T-helper 2 cell treated with Interferon-gamma antibody and Interleukin-4, amounts not matched to agents 5 μg/mL and 100 μg/mL, for 36 hours (primary cell): ENCODE measurements at places on chromosomes 3 and 15.

GRCh38 chr15:57582090-57582489, 9.6 kb upstream of the MYZAP start:
- no peak for DNase-seq

DNA sequence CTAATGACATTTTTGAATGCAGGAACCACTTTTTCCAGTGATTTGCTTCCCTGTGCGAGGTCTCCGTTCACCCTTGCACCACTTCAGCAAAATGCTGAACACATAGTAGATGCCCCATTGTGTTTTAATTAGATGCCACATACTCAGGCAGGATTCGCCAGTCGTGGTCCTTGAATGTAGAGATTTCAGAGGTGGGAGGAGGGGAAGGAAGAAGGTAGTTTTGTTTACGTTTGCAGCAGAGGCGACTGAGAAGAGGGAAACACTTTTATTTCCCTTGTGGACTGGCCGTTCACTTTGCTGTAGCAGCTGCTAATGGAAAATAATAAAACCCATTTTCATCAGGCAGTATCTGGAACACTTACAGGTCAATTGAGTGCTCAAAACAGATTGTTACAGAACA, 262.8 kb upstream of the TBL1XR1 start:
- DNase-seq, result no peak

GRCh38 chr3:164326714-164327113, 751.6 kb downstream of the SI start:
- DNase-seq, result no peak

GRCh38 chr15:57442335-57442734, 66.0 kb downstream of the CGNL1 start:
- DNase-seq, result no peak

DNA sequence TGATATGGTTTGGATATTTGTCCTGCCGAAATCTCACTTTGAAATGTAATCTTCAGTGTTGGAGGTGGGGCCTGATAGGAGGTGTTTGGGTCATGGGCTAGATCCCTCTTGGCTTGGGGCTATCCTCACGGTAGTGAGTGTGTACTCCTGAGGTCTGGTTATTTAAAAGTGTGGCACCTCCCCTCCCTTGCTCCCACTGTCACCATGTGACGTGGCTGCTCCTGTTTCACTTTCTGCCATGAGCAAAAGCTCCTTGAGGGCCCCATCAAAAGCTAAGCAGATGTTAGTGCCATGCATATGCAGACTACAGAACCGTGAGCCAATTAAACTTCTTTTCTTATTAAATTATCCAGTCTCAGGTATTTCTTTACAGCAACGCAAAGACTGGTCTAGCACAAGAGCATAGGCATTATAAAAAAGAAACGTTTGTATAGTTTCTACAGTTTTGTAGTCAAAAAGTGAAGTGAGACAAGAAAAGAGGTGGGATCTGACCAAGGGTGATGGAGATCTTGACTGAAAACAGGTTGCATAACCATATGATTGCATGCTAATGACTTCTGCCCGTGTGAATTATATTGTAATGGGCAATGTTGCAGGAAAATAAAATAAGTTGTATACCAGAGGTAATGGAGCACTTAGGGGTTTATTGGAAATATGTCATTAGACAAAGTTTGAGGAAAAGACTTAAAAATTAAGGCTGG, 28.5 kb upstream of the CLASP2 start:
- no peak for DNase-seq

DNA sequence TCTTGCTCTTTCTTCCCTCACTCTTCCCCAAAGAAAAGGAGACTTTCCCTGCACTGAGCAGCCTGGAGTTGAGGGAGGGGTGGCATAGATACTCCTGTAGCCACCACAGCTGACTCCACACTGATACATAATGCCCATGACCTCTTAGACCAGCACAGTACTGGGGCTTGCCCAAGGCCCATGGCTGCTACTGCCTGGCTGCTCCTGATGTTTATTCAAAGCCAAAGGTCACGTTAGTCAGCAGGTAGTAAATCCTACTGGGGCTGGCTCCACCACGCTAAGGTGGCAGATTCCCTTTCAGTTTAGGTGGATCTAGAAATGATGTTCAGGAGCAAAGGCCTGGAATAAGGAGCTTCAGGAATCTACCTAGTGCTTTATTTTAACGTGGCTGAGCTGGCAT, 212.7 kb downstream of the C3orf38 start:
- DNase-seq, result no peak

DNA sequence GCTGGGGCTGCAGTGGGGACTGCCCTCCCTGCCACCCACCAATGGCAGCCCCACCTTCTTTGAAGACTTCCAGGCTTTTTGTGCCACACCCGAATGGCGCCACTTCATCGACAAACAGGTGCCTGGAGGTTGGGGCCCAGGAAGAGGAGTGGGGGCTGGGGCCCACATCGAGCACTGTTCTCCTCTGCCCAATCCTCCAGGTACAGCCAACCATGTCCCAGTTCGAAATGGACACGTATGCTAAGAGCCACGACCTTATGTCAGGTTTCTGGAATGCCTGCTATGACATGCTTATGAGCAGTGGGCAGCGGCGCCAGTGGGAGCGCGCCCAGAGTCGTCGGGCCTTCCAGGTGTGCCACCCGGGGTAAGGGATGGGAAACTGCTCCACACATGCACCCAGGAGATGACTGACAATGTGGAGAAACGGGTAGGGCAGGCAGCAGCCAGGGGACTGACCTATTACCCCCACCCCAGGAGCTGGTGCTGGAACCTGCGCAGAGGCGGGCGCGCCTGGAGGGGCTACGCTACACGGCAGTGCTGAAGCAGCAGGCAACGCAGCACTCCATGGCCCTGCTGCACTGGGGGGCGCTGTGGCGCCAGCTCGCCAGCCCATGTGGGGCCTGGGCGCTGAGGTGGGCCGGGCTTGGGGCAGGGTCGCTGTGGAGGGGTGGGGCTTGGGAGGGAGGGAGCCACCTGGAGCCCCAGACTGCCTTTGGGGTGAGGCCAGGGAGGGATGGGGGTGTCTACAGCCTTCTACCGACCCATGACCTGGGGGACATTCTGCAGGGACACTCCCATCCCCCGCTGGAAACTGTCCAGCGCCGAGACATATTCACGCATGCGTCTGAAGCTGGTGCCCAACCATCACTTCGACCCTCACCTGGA, 22.9 kb downstream of the NBEAL2 start:
- DNase-seq, result no peak

DNA sequence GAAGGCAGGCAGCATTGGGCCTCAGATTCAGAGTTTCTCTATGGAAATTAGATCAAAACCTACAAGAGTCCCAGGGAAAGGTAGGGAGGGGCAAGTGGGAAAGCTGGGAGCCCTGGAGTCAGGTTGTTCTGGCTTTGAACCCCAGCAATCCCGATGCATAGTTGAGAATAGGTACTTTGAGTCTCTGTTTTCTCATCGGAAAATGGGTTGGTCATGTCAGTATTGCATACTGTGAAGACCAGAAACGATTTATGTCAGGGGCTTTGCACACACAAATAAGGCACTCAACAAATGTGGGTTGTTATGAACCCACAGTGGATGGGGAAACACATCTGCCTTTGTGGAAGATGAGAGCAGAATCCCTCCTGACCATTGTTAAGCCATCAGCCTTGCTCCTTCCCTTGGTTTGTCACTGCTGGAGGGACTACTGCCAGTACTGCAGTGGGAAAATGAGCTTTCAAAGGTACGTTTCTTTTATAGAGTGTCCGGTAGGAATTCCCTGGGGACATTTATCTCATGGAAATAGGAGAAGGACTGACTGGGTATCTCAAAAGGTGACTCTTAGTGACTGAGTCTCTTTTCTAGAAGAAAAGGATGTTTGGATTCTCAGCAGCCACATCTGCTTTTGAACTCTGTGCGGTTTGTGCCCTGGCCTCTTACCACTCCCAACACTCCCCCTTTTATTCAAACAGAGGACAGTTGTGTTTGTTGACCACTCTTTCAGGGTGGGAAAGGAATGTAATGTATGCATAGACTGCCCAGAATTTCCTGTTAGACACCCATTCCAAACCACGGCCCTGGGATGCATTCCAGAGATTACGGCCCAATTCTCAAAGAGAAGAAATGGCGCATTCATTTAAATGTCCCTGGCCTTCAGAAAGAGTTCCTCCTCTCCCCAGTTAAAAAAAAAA, 54.6 kb upstream of the VILL start:
- no peak for DNase-seq

- DNase-seq, result no peak
Observed at GRCh38 chr3:78737988-78738387, 1029.8 kb downstream of the ROBO1 start.

- DNase-seq, result no peak
Observed at GRCh38 chr15:38425269-38425668, 28.7 kb upstream of the FAM98B start.

- DNase-seq, result no peak
Observed at GRCh38 chr15:58444658-58445332, 13.0 kb downstream of the LIPC start.

- no peak for DNase-seq
Observed at GRCh38 chr15:77702211-77702957, 69.7 kb upstream of the LINGO1 start.

GRCh38 chr15:70856884-70857561, 3.1 kb upstream of the LARP6 start:
- no peak for DNase-seq

DNA sequence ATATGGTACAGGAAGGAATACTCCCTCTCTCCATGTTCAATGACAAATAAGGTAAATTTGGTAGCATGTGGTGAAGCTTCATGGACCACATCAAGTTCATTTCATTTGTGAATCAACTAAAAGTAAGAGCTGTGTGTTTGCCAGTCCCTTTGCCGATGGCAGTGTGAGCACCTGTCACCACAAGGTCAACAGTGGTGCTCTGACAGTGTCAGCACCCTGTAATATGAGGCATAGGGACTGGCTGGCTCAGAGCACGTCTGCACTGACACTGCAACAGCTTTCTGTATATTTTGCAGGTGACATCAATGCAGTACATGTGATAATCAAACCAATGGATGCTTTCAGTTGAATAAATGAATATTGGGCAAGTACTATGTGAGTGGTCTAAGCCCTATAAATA, 852.4 kb downstream of the TUSC7 start:
- no peak for DNase-seq

DNA sequence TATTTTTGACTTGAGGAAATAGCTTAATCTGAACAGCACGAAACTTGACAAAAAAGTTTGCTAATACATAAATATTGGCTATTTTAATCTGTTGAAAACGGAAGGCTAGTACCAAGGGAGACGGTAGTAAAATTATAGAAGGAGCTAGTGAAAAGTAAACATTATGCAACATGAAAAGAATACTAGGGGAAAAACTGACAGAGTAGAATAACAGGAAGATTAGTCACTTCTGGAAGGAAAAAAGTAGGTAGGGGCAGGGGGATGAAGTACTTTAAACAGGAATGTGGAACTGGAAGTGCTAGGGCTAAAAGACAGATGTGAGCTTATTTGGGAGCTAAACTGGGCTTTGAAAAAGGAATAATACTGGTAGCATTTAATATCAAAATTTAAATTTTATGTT, 60.1 kb downstream of the MBNL1 start:
- no peak for DNase-seq

- DNase-seq, result no peak
Observed at GRCh38 chr3:175346573-175347356, 487.6 kb downstream of the NAALADL2 start.
